EH (cell line): ENCODE measurements at places on chromosomes 11 and 22.
A peak's percentile ranks its signal among the peaks of the same experiment; 100 is the strongest.

DNA sequence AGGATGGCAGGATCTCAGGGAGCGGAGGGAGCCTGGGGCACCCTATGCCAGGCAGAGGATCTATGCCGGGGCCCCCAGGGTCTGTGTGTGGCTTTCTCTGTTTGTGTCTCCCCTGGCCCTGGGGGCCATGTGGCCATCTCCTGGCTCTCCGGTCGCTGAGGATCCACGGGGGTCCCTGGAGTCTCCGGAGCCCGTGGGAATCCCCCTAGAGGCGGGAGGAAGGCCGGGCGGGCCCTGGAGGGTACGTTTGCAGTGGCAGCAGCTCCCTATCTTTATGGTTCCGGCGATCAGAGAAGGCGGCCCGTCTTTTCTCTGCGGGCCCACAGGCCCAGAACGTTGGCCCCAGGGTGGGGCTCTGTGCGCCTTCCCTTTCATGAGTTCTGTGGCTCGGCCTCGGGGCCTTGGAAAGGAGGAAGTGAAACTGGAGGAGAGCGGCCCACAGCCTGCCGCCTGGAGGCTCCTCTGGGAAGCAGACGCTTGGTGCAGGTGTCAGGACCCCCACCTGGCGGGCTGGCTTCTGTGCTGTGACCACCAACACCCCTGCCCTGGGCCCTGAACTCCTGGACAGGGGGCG, 82.1 kb downstream of the KCNQ1 start:
- no peak for DNase-seq

- no peak for DNase-seq
These were observed 4.8 kb upstream of the TRABD start for GRCh38 chr22:50180727-50181521.

- DNase-seq, result peak; percentile 41
These were observed 11.0 kb downstream of the CRELD2 start for GRCh38 chr22:49929211-49929979.

GRCh38 chr11:70713086-70713835, 314.9 kb downstream of the CTTN start:
- no peak for DNase-seq

DNA sequence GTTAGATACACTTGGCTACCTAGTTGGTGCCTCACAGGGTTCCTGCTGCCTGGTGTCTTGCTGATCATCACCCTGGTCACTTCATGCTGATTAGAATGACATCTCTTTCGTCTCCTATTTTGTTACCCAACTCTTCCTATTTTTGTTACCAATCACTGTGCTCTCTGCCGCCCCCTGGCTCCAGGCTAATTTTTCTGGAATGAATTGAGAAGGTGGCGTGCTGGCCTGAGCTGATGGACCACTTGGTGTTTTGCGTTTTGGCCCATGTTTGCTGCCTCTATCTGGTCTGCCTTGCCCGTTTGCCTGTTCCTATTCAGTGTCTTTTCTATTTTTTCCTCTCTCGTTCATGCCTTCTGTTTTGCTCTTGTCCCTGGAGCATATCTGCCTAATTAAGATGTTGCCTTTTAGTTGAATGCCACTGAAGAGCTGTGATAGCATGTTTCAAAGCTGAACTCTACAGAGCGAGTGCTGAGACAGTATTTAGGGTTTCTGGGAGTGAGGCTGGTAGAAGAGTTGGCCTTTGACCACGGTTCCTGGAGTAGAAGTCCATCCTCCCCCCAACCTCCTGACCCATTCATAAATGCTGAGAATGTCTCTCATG, 5.9 kb upstream of the ATF4 start:
- DNase-seq, result peak; percentile 55
